Cerebellum (tissue), 4 donors: ENCODE measurements at places on chromosomes 3 and 15. TPM values are rescaled to one million over a fixed set of nuclear protein-coding genes. Genes with fewer than 3 reads are reported as not detected.

ALG1L2 gene
- 0.91 TPM for total RNA-seq

DNAJC17 gene
- total RNA-seq: 15.3 TPM

MAGEF1 gene
- total RNA-seq: 29.7 TPM

SSUH2 gene
- total RNA-seq: 0.91 TPM
